ENCODE measurements at places on chromosomes 5 and 9.

GRCh38 chr9:95107001-95107749 lies 210.3 kb downstream of the FANCC start:
- no peak for DNase-seq

GRCh38 chr9:85151162-85151561 lies 481.6 kb downstream of the NTRK2 start:
- DNase-seq: no peak

GRCh38 chr5:109155625-109156024 lies 254.1 kb downstream of the PJA2 start:
- no peak for DNase-seq

GRCh38 chr5:140027807-140028206 lies 15.3 kb downstream of the NRG2 start:
- DNase-seq: no peak

DNA sequence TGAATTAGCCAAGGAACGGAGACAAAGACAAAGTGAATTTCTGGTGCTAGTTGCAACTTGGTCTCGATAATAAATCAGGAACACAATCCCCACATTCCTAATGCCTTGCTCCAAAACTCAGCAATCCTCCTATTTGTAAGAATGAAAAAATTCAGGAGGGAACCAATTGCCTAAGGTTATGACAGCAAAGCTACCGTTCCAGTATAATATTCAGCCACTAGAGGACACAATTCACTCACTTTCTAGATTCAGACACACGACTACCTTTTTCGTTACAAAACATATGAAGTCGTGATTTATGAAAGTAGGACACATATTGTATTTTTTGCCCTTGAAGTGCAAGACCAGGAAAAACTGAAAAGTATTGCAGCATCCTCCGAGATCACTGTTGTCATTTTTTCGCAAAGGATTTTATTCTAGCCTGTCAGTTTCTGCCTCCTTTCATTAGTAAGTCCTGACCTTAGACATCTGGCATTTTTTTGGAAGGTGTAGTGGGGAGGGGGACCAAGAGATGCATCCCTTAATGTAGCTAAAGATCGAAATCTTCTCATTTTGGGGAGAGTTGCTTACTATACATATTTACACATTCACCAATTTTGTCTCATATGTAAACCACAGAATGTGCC lies 133.1 kb downstream of the DOCK8 start:
- DNase-seq: no peak

DNA sequence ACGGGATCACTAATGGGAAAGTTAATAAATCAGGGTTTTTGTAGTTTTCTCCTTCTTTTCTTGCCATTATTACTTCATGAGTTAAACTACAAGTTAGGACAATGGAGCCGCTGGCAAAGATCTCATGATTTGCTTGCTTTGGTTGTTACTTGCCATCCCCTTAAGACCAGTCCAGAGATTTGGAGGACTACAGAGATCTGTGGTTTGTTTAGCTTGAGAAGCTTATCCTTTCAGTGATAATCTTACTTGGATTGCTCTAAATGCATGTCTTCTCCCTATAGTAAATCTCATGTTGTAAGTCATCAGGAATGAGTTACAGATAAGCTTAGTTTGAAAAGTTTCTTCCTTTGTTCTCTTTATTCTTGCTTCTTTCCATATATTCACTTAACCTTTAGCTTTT lies 70.9 kb downstream of the TLE4 start:
- no peak for DNase-seq

- no peak for DNase-seq
Measured at GRCh38 chr5:115838885-115839518, 2.4 kb downstream of the ATG12 start.

DNA sequence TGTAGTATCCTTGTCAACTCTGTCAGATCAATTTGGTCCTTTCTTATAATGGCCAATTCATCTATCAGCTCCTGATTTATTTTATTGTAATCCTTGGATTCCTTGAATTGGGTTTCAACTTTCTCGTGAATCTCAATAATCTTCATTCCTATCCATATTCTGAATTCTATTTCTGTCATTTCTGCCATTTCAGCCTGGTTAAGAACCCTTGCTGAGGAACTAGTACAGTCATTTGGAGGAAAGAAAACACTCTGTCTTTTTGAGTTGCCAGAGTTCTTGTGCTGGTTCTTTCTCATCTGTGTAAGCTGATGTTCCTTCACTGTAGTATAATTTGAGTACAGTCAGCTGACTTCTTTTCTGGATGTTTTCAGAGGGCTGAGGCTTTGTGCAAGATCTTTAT lies 84.5 kb downstream of the CETN3 start:
- no peak for DNase-seq

DNA sequence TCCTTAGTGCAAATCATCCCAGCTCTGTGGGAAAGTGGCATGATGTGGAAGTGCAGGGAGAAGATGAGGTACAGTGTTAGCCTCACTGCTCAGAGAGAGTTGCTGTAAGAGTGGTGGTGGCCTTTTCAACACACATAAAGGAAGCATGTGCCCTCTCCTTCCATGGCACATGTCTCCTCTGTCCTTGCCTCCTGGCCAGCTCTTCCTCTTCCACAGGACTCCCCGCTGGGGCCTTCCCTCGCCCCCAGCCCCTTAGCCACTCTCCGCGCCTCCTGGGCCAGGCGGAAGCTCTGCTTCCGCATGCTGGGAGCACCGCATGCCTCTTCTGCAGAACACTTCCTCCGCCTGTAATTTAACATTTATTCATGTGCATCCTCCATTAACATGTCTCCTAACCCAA lies 4.8 kb upstream of the KCNMB1 start:
- no peak for DNase-seq

- no peak for DNase-seq
Measured at GRCh38 chr9:87067426-87067825, 120.1 kb upstream of the GAS1 start.

GRCh38 chr5:38453506-38453905 lies 102.9 kb downstream of the LIFR start:
- no peak for DNase-seq

- no peak for DNase-seq
Measured at GRCh38 chr5:64161420-64161819, 4.2 kb upstream of the RNF180 start.

GRCh38 chr9:99130069-99130468 lies 25.2 kb downstream of the TGFBR1 start:
- no peak for DNase-seq

DNA sequence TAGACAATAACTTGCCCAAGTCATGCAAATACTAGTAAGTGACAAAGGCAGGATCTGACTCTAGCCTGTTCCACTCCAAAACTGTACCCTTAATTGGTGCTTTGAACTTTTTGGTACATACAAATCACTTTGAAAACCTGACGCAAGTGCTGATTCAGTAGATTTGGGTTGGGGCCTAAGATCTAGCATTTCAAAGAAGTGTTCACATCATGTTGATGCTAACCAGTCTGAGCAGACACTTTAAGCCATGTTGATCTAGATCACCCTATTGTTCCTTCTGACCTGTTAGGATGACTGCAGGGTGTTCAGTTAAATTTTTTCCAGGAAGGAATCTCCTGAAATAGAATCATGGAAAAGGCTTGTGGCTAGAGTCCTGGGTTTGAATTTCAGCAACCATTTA lies 57.7 kb upstream of the CPEB4 start:
- DNase-seq: no peak

- DNase-seq: no peak
Measured at GRCh38 chr9:137084526-137084925, 2.3 kb upstream of the MAN1B1 start.

GRCh38 chr5:107331882-107332281 lies 338.9 kb downstream of the EFNA5 start:
- DNase-seq: no peak

Data from right atrium auricular region (tissue), 2 donors.